Right lobe of liver (tissue), 6 donors: ENCODE measurements at places on chromosomes 2 and 18. TPM values are rescaled to one million over a fixed set of nuclear protein-coding genes. Genes with fewer than 3 reads are reported as not detected.
A peak's percentile ranks its signal among the peaks of the same experiment; 100 is the strongest.

The TXNDC2 gene
- total RNA-seq: not detected

The DYNAP gene
- not detected for total RNA-seq

The SLC38A11 gene
- total RNA-seq: 3.0 TPM

The ALPG gene
- not detected for total RNA-seq

The BMP10 gene
- 4.0 TPM for total RNA-seq

GRCh38 chr18:2312440-2312839, 258.9 kb downstream of the METTL4 start:
- H3K27me3 ChIP-seq: no peaks in the 10 kb centered on the region
- H3K4me1 ChIP-seq: no peaks in the 10 kb centered on the region
- no peak for DNase-seq

DNA sequence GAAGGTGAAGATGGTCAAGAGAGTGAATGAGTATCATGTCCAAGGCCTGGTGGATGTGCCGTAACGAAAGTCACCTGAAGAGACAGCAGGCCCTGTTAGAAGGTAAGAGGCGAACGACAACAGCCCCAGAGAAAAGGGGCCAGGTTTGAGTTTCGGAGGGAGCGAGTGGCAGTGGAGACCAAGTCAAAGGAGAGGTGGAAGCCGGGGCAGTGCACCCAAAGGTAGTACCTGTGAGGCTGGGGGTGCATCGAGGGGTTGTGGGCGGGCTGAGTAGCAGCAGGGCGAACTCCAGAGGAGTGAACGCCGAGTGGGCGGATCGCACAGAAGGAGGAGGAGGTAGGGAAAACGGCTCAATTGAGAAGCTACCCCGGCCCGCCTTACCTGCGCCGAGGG, 358 bp downstream of the USP37 start:
- peak overlapping the region; percentile 88 for H3K4me3 ChIP-seq
- H3K36me3 ChIP-seq: no peaks in the 10 kb centered on the region
- H3K27ac ChIP-seq: peak overlapping the region; percentile 88
- no peaks in the 10 kb centered on the region for H3K27me3 ChIP-seq

GRCh38 chr18:45458033-45458432, 157.2 kb upstream of the SLC14A2 start:
- no peaks in the 10 kb centered on the region for H3K4me1 ChIP-seq
- DNase-seq: no peak
- H3K36me3 ChIP-seq: no peaks in the 10 kb centered on the region
- no peak overlapping the region for H3K4me3 ChIP-seq

DNA sequence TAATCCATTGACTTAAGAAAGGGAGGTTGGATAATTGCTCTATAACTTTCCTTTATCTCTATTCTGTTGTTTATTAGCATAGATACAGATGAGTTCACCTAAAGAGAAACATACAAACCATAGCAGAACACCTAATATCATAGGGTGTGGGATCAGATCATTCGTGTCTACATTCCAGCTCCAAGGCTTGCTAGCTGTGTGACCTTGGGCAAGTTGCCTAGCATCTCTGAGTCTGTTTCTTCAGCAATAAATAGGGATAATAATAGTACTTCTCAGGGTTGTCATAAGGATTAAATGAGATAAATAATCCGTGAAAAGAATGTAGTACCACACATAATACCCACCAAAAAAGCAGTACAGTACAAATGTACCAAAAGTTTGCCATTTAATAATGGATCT, 126.2 kb downstream of the PLB1 start:
- H3K4me3 ChIP-seq: no peak overlapping the region
- H3K27me3 ChIP-seq: no peaks in the 10 kb centered on the region
- DNase-seq: no peak
- no peaks in the 10 kb centered on the region for H3K36me3 ChIP-seq
- peaks cover 24% of the 10 kb centered on the region for H3K4me1 ChIP-seq
